ENCODE measurements at places on chromosomes 12 and 14.

GRCh38 chr14:50099335-50099734 is 17.0 kb downstream of the VCPKMT start:
- DNase-seq: peak; percentile 18

DNA sequence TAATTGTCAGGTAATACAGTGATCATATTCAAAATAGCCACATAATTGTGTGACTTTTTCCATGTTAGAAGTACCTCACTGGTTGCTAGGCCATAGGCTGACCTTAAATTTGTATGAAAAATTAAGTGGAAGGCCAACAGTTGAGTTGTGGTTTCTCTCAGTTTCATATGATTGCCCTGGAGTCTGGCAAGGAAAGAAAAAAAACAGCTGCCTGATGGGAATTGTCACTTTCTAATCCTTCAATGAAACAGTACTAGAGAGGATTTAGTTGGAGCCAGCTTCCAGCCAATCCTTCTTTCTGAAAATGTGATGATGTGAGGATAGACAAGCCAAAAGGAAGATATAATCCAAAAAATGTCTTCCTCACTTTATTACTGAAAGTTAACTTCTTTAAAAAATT is 113.6 kb downstream of the ALX1 start:
- no peak for DNase-seq

GRCh38 chr14:89201645-89202044 is 215.4 kb downstream of the FOXN3 start:
- no peak for DNase-seq

GRCh38 chr14:81517798-81518398 is 15.8 kb downstream of the SEL1L start:
- no peak for DNase-seq

DNA sequence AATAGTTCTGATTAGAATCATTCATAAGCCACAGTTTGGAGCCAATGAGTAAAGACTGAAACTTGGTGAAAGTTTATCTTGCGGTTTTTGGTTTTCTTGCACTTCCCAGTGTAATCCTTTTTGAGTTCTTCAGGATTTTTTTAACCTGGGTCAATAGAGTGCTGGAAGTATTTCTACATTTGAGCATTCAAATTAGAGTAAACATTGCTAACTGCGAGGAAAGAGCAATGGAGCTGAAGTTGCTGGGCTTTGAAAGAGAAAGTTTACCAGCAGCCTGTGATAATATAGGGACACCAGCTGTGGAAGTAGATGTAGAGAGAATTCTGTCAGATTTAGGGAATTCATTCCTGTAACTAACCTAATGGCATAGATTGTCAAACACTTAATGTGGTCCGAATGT is 30.3 kb downstream of the ANO6 start:
- no peak for DNase-seq

DNA sequence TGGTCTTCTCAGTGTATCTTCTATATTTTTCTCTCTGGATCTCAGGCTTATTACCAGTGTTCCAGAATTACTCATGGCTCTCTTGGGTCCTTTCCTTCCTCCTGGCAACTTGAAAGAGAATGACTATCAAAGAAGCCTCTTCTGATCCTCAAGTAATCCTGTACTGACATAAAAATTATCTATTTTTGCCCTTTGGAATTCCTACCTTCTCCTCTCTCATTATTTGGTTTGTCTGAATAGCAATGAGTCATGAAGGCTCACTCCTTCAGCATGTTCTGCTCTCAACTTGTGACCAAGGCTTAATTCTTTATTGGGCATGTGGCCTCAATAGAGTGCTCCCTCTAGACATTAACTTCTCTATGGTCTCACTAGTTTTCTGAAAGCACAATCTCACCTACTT is 553.6 kb upstream of the ATP2B1 start:
- DNase-seq: no peak

DNA sequence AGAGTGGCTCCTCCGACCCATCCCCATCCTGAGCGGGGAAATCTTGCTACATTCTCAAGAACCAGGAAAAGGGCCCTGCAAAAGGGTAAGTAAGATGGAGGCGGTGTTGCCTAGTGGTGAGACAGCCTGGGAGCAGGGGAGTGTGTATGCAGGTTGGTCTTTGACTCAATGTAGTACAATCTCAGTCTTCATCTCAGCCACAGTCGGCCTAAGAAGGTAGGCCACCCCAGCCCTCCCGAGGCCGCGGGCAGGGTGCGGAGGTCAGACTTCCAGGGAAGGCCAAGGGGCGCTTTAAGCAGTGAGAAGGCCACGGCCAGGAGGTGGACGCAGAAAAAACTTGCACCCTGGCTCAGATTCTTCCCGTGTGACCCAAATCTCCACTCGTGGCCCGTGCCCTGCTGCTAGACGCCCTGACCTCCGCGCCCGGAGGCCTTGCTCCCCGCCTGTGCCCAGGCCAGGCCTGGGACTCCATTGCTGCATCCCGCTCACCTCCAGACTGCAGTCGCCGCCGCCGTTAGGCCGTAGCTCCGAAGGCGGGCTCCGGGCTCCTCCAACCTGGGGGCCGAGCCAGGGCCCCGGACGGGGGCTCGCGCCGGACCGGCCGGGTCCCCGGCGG is 435 bp downstream of the FOXM1 start:
- peak; percentile 51 for DNase-seq

- peak; percentile 28 for DNase-seq
These were observed 85.1 kb downstream of the DIP2B start for GRCh38 chr12:50589650-50590435.

DNA sequence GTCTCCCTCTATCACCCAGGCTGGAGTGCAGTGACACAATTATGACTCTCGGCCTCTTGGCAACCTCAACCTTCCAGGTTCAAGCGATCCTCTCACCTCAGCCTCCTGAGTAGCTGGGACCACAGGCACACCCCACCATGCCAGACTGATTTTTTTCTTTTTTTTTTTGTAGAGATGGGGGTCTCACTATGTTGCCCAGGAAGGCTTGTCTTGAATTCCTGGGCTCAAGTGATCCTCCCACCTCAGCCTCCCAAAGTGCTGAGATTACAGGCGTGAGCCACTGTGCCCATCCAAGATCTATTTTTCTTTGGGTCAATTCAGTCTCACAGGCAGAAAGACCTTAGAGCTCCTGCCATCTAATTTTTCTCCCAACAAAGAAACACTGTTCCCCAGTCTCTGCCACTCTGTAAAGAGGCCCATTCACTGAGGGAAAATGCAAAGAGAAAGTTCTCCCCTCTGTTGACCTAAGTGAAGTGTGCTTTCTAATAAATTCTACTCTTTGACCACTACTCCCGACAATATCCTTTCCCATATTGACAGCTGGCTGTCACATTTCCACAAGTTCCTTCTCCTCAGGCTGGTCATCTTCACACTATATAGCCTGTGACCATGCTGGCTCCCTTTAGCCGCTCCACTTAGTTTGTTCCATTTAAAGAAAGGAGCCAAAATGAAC is 23.3 kb downstream of the TMED8 start:
- no peak for DNase-seq

DNA sequence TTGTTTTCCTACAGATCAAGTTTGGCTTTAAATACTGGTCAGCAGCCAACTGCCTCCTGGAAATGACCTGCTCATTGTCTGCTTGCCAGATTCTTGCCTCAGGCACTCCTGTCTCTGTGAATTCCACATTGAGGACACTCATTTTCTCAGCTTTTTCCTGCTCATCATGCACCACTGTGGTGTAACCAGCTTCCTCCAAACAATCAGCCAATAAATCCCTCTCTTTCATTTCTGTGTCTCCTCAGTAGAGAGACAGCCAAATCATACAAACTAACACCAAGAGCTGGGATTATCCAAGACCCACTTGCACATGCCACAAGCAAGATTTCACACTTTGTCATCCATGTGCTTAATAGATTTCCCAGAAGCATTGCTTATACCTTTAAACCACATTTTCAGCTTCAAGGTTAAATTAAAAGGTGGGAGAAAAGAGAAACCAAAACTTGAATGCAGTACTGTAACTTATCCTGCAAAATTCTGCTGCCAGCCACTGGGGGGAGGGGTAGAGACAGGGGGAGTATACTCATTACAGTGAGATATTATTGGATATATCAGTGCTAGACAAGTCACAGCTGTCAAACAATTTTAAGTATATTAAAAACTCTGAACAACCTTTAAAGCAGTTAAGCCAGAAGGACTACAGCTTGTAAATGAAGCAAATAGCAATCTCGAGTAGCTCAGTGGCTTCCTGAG is 105.0 kb downstream of the PPP2R5E start:
- peak; percentile 41 for DNase-seq

GRCh38 chr12:112243255-112244110 is 118.1 kb downstream of the TRAFD1 start:
- DNase-seq: no peak

- peak; percentile 72 for DNase-seq
These were observed 142.5 kb downstream of the SAMD4A start for GRCh38 chr14:54709444-54709843.

DNA sequence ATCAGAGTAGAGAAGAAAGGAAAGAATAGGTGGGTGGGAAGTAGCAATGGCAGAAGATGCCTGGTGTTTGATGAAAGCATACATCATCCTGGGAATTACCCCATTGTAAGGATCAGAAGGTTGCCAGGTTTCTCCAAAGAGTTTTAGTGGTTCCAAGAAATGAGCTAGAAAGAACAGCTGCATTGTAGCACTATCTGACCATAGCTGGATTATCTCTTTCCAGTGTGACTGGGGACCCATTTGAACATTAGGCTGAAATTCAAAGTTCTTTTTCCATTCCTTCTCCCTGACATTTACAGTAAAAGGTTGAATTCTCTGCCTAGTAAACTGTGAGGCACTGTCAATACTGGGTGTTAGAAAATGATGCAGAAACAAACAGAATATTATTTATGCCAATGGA is 244.4 kb downstream of the GALC start:
- DNase-seq: no peak

GRCh38 chr14:23883684-23884540 is 69.7 kb upstream of the DHRS4 start:
- no peak for DNase-seq

GRCh38 chr14:89406941-89407340 is 10.1 kb downstream of the FOXN3 start:
- DNase-seq: no peak

GRCh38 chr14:23071921-23072539 is 14.7 kb upstream of the CDH24 start:
- no peak for DNase-seq

DNA sequence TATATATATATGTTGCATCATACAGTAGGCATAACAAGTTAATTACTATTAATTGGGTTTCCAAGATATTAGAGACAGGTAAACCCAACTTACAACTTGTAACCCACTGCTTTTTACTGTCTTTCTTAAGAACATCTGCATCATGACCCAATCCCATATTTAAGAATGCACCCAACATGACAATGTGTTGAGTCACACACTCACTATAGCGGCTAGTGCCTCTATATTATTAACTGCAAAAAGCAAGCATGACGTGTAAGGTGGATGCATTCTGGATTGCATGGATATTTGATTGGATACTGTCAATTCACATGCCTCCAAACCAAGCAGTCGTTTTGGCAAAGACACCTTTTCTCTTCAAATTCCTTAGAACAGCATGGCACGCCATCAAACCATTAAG is 68.2 kb downstream of the KSR2 start:
- DNase-seq: no peak

GRCh38 chr12:24948420-24948756 is 513 bp downstream of the BCAT1 start:
- DNase-seq: peak; percentile 65

GRCh38 chr12:116325336-116325664 is 47.8 kb upstream of the MED13L start:
- DNase-seq: peak; percentile 62

DNA sequence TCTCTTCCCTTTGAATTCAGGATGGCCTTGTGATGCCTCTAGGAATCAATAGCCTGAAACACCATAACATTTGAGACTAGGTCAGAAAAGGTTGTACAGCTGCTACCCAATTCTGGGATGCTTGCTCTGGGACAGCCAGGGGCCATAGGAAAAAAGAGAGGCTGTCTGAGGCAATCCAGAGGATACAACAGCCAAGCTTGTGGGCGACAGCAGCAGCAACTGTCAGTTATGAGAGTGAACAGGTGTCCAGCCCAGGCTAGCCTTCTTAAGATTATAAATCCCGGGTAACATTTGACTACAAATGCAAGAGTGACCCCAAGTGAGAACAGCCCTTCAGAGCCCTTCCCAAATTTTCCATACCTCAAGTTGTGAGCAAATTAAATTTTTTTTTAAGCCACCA is 11.1 kb downstream of the DCN start:
- no peak for DNase-seq

- no peak for DNase-seq
These were observed at the start of gene ALX1 for GRCh38 chr12:85280165-85280983. ALX1 (plus strand) TSS chr12:85280220; CDS start chr12:85280262, 42 bp downstream.

- DNase-seq: no peak
These were observed 13.4 kb upstream of the NAV3 start for GRCh38 chr12:77817276-77817675.

- no peak for DNase-seq
These were observed 15.7 kb downstream of the CLIP1 start for GRCh38 chr12:122406701-122407164.

DNA sequence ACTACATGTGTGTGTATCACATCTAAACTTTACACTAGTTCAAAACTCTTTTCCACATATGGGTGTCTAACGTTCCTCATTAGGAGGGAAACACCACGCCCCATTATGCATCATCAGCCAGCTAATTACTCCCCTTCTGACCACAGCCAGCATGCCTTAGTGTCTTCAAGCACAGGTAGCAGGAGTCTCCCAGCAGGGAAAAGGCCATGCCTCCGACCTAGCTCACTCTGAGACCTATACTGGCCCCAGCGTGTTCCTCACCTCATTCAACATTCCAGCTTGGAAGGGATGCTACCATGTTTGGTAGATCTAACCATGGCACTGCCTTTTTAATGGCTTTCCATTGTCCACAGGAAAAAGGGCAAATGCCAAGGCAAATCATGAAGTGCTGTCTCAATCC is 66.1 kb upstream of the PRB2 start:
- no peak for DNase-seq

DNA sequence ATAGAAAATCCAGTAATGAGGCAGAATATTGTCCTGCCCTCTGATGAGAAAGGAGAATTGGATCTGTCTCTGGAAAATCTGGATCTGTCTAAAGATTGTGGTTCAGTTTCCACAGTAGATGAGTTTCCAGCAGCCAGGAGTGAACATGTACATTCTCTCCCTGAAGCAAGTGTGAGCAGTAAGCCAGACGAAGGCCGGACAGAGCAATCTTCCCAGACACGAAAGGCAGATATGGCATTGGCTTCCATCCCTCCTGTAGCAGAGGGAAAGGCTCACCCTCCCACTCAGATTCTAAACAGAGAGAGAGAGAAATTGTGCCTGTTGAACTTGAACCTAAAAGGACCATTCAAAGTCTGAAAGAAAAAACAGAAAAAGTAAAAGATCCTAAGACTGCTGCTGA is 31.4 kb downstream of the PARP11 start:
- no peak for DNase-seq

GRCh38 chr12:51820526-51821439 is 27.7 kb downstream of the FIGNL2 start:
- peak; percentile 81 for DNase-seq
